SIG-M5 (cell line): ENCODE measurements at places on chromosomes 2 and 18.

DNA sequence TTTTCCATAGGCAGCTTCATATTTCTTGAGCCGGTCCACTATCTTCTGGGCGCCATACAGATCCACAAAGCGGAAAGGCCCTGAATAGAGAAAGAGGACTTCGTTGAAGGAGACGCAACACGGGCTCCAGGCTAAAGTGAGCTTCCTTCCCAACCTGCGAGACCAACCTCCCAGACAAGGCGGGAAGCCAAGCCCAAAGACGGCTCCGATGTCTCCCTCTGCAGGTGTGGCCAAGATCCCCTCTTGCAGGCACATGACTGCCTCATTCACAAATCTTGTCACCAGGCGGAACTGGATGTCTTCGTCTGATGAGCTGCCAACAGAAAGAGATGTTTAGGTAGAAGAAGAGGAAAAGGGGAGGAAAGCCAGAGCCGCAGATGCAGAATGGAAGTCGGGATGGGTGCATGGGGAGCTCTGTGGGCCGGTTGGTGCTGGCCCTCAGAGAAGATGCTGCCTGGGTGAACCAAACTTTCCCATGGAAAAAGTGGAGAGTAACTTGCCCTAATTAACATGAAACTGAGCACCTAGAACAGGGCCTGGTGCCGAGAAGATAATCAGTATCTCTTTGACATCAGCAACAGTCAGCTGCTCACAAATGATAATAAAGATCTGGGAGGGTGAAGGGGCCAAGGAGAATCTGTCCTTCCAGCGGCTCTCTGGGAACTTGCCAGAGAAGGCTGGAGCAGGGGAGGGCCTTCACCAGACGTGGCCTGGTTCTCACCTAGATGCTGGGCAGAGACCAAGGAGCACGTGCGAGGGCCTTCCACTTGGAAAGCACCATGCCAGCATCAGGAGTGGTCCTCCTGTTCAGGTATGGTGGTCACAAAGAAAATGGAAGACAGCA, 18.6 kb downstream of the GAREM2 start:
- DNase-seq = no peak

GRCh38 chr18:57630754-57631595, 9.3 kb upstream of the NARS1 start:
- DNase-seq = no peak

DNA sequence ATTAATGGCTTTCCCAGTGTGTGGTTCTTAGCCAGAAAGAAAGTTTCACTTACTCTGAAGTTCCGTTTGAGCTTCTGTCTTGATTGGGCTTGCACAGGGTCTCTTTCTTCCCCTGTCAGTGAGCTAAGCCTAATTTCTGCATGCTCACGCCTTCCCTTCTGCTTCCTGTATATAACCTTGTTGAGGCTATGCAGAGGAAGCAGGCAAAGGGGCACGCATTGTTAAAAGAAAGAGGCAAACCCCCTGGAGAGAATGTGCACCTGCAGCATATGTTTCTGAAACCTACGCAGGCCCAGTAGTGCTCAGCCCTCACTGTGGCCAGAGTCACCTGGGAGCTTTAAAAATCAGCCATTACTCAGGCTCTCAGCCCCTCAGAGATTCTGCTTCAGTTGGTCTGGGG, 14.5 kb upstream of the PLA2R1 start:
- DNase-seq = no peak

DNA sequence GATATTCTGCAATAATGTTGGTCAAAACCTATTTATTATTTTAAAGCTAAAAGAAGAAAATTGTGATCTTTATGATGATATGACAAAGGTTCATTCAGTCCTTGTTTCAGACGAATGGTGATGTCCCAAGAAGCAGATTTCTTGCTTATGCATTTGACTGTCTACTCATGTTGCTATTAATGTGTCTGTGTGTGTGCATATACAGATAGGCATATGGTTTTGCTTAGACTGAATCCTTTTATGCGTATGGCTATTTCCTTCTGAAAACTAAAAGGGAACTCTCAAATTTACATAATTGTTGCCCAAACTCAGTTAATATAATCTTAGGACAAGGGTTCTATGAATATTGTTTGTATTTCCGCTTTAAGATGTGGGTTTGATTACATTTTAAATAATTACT, 632.3 kb upstream of the SETBP1 start:
- no peak for DNase-seq

DNA sequence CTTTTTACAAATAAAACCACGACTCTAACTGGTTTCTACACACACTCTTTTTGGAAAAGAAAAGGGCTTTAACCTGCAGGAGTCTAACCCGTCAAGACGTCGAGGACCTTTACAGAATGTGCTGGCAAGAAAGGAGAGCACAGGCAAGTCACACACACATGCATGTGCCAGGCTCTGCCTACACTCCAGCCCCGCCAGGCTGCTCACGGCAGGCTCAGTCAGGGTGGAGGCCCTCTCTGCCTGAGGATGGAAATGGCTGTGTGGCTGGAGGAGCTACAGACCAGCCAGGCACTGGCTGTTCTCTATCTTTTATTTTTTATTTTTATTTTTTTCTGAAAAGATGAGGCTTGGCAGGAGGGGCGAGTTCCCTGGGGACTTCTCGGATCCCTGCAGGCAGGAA, 10.2 kb downstream of the SIX3 start:
- no peak for DNase-seq

- no peak for DNase-seq
Observed at GRCh38 chr2:47512581-47513083, 109.7 kb downstream of the MSH2 start.

DNA sequence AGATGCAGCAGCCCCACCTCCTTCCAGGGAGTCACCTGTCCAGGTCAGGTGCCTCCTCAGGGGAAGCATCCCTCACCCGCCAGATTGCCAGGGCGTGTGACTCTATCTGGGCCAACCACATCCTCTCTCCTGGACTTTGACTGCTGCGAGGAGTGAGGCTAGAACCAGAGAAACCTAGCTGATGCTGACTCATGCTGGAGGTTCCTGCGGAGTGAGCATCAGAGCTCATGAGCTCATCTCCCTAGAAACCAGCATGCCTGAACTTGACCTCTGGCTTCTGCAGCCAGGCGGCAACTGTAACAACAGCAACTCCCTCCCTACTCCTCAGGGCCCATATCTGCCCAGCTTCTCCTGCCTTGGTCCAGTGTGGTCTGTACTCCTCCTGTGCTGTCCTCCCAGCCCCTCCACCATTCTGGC, 28.3 kb upstream of the NT5DC4 start:
- peak; percentile 26 for DNase-seq

DNA sequence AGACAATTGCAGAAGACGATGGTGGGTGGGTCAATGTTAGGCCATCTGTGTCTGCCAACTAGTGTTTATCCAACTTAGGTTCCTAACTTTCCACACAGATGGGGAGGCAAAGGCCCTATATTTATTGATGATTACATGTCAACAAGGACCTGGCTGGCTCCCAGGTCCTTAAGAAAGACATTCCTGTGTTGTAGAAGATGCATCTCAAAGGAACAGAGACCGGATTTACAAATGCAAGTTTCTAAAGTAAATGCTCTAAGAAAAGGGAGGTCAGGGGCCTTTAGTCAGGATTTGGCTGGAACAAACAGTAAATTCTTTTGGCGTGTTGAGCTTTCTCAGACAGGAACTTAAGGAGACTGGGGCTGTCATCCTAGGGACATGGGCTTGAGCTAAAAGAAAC, 175.0 kb downstream of the SH3BP4 start:
- no peak for DNase-seq

DNA sequence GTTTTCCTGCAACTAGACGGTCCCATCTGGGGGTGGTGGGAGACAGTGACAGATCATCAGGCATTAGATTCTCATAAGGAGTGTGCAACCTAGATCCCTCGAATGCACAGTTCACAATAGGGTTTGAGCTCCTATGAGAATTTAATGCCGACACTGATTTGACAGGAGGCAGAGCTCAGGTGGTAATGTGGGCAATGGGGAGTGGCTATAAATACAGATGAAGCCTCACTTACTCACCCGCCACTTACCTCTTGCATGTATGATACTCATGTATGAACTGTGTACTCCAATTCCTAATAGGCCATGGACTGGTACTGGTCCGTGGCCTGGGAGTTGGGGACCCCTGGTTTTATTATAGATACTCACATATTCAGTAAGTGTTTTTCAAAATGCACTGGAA, 122.4 kb upstream of the SIX3 start:
- no peak for DNase-seq

- no peak for DNase-seq
Observed at GRCh38 chr18:68638613-68639012, 76.3 kb downstream of the TMX3 start.

DNA sequence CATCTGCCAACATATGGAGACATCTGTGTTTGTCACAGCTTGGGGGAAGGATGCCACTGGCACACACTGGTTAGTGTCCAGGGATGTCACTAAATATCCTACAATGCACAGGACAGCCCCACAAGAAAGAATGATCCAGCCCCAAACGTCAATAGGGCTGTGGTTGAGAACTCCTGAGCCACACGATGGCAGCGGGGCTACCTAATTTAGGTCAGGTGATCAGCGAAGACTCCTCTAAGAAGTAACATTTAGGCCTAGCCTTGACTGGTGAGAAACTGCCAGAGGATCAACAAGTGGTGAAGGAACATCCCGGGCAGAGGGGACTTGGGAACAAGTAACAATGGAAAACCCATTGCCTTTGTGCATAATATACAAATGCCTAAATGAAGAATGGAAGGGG, 5.0 kb upstream of the TGIF1 start:
- DNase-seq = no peak
